ENCODE measurements at places on chromosomes 16 and 17.
A peak's percentile ranks its signal among the peaks of the same experiment; 100 is the strongest.

DNA sequence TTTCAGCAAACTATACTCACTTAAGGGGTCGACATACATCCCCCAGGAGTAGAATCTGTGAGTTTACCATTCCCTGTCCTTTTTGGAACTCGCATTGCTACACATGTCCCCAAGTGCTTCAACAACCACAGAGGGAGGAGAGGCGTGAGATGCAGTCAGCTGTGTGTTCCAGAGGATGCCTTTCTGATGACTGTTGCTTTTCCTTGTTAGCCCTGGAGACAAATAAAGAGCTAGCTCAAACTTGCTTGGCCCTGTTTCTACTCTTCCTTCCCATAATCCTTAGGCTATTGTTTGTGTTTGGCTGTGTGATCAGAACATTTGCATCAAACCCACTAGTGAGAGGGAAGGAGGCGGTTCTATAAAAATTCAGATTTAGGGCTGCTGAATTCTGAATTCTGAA lies 264.0 kb downstream of the ENGASE start:
- DNase-seq: no peak

GRCh38 chr16:56237451-56237930 lies 46.2 kb downstream of the GNAO1 start:
- no peak for DNase-seq

GRCh38 chr16:72969146-72969545 lies 78.8 kb downstream of the ZFHX3 start:
- no peak for DNase-seq

- no peak for DNase-seq
Observed at GRCh38 chr16:67016681-67017420, 12.1 kb upstream of the CBFB start.

GRCh38 chr16:75495076-75495674 lies at the start of gene CHST6:
CHST6 (minus strand) TSS chr16:75495441; CDS start chr16:75479828, 15,613 bp downstream.
- no peak for DNase-seq

DNA sequence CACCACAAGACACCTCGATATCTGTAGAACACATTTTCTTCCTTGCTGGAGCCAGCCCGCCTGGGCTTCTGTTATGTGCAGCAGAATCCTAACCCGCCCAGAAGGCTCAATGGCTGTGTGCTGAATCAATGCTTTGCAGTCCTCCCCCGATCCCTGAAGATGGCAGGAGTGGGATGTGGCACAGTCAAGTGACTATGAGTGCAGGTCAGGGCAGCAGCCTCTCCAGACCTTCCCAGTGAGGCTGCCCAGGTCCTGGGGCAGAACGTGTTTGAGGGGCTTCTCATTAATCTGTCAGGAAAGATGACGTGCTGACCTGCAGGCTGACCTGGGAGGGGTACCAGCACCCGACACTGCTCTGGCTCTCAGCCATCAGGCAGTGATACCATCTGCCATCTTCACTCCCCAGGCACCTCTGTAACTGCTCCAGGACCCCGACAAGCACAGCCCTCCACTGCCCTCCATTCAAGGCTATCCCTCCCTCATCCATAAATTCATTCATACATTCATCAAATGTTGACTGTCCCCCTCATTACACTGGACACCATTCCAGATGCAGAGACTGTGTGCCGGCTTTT lies 35.2 kb downstream of the LRRC75A start:
- DNase-seq: no peak

GRCh38 chr16:17193566-17194100 lies 277.1 kb downstream of the XYLT1 start:
- no peak for DNase-seq

- no peak for DNase-seq
Observed at GRCh38 chr16:17793354-17793753, 322.6 kb upstream of the XYLT1 start.

DNA sequence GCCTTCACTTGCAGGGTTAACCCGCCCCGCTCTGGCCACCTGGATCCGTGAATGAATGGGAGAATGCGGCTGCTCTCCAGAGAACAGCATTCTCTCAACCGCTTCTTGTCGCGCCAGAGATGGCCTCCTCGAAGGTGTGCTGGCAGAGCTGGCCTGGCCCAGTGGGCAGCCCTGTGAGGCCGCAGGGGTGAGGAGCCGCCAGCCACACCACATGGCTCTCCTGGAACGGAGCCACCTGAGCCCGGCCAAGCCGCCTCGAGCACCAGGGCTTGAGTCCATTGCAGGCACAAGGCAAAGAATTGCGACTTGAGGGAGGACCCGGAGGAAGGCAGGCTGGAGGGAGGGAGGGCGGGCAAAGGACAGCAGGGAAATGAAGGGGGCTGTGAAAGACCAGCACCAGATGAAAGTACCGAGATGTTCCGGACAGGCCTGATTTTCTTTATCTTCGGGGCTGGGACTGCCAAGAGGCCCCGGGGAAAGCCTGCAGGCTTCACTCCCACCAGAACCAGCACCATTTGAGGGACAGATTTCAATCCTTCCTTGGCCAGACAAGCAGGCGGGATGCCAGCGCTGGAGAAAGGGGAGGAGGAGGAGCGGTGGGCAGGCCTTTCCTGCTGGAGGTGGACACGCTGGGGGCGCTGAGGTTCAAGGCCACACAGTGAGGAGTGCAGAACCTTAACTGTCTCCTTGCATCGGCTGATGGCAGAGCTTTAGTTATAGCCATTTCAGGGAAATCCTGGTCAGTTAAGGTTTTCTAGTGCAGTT lies 69.4 kb downstream of the MRC2 start:
- no peak for DNase-seq

- DNase-seq: no peak
Observed at GRCh38 chr16:85645021-85645589, 32.0 kb downstream of the GSE1 start.

DNA sequence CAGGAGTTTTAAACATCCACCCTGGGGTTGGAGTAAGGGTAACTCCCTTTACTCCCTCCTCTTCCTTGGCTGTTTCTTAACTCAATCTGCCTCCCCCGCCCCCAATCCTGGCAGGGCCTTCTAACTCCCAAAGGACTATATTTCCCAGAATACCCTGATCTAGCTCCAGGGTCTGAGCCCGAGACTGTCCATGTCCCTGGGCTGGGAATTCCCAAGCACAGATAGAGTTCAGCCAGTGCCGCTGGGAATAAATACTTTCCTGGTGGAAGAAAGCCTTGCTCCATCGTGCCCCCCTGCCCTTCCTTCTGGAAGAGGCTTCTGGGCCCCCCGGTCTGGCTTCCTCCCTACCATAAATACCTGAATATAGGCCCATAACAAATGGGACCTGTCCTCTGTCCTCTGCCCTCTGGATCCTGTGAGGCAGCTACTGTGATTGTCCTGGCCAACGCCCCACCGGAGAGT lies 10.2 kb downstream of the BAHCC1 start:
- DNase-seq: no peak

DNA sequence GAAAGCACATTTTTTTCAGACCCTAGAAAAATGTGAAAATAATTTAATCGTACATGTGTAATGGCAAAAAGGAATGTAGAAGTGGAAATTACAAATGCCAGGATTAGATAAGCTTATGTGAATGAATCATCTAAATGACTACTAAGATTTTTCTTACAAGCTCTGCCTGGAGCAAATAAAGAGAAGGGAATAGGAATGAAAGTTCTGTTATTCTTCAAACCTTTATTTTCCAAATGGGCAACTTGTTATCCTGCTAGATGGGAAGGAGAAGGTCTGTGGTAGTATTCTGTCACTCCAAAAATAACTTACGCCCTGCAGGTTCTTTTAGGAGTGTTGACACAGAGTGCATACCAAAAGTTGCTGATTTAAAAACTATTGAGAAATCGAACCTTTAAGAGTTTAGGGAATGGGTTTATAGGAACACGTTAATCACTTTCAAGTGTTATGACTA lies 9.7 kb downstream of the CTCF start:
- no peak for DNase-seq

DNA sequence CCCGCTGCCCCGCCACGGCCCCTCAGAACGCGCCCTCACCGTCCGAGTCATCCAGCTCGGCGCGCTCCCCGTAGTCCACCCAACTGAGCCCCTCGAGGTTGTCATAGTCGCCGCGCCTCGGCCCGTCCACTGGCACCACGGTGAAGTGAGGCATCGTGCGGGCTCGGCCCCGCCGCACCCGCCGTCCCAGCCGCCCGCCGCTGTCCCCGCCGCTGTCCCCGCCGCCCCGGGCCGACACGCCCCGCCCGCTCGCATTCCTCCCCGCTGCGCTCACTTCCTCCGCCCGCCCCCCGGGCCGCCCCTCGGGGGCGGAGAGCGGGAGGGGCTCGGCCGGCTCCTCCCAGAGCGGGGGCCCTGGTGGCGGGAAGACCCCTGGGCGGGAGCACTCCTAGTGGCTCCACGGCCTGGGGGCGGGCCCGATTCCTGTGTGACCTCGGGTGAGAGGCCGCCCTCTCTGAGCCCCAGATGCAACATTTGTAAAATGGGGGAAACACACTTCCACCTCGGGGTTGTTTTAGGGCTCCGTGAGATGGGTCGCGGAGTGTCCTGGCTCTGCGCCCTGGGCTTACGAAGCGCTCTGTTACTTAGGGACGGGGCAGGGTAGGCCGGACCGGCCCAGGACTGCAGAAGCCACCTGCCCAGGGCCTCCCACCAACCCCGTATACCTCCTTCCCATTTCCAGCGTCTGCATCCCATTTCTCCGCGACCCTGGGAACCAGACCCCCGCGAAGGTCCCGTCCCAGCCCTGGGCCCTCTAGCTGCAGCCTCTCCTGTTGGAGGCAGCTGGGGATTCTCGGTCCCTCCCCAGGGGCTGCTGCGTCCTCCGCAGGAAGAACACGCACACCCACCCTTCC lies at the start of gene SLC12A4:
SLC12A4 (minus strand) TSS at position 238 of the 854 bp plus-strand sequence; CDS start at position 154, 84 bp downstream.
- peak; percentile 92 for DNase-seq

- DNase-seq: no peak
Observed at GRCh38 chr16:56614549-56614991, 6.2 kb downstream of the MT2A start.

GRCh38 chr17:58587713-58588117 lies 73.3 kb upstream of the MTMR4 start:
- peak; percentile 37 for DNase-seq

DNA sequence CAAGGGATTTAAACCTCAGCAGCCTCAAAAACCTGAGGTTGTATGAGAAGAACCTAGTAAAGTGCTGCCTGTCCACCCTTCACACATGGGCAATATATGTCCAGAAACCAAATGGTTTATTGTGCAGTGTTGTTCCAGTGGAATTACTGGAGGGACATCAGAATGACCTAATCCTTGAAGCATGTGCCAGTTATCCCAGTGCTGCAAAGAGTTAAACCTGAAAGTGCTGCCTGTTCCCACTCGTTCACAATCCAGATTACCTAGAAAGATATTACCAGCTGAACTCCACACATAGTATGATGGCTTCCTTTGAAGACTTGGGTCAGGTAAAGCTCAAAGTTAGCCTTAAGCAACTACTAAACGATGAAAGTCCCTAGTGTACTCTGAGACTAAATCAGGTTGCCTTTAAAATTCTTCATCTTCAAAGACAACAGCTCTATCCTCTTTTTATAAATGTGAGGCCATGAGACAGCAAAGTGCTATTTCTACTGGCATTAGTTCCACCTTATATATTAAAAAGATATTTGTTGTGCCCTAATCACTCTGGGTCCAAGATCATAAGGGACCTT lies 133.1 kb downstream of the SNX11 start:
- no peak for DNase-seq

GRCh38 chr17:48001197-48001596 lies 30.3 kb downstream of the CDK5RAP3 start:
- DNase-seq: no peak
